Fibroblast of lung (primary cell): ENCODE measurements at places on chromosomes 12 and 14. TPM values are rescaled to one million over a fixed set of nuclear protein-coding genes. Genes with fewer than 3 reads are reported as not detected.

PROX2 gene
- 0.01 TPM in 1 of 2 replicates, not detected in the other for polyA plus RNA-seq

SERPINA3 gene
- polyA plus RNA-seq = 0.05 and 0.47 TPM in 2 replicates

DNA sequence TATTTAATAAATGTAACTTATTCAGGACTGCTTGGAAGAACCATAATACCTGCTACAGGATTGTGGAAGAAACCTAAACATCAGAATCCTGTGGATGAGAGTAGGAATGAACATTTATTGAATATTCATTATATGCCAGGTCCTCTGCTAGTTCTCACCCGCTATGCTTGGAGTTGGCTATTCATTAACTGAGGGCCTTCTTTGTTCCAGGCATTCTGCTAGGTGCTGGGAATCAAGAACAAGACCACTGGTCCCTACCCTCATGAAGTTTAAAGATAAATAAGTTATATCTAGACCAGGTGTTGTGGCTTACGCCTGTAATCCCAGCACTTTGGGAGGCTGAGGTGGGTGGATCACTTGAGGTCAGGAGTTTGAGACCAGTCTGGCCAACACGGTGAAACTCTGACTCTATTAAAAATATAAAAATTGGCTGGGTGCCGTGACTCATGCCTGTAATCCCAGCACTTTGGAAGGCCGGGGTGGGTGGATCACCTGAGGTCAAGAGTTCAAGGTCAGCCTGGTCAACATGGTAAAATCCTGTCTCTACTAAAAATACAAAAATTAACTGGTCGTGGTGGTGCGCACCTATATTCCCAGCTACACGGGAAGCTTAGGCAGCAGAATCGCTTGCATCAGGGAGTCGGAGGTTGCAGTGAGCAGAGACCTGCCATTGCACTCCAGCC, 3.8 kb upstream of the TULP3 start:
- no peak overlapping the region for H3K27ac ChIP-seq
- no peak for DNase-seq
- no peak overlapping the region for H3K4me3 ChIP-seq
- no peaks in the 10 kb centered on the region for H3K36me3 ChIP-seq

DNA sequence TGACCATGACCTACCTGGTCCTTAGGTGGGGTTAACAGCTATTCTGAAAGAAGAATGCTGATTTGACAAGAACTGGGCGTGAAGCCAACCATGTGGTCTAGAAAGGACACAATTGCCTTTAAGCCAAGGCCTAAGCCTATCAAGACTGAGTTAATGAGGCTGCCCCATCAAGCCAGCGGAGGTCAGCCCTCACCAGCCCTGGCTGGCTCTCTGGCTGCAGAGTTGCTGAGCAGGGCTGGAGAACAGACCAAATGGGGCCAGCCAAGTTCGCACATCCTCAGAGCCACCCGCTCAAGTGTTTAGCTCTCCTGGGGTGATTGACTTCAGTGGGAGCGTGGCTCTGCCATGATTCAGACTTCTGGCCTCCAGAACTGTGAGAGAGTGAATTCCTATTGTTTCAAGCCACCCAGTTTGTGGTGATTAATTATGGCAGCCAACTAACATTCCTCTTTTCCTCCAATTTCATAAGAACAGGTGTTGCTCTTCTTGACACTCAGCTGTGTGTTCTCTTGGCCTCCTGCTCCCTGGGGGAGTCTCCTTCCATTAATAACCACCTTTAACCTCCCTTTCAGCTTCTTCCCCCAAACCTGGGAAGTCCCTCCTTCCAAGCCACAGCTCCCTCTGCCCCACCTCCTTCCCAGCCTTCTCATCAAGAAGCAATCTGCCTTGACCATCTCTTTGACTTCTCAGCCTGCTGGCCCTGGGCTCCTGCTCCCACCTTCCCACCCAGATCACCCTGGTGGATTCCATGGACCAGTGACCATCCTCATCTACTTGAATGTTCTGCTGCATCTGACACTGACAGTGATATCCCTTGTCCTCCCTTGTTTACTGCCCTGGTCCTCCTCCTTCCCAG, 5.3 kb upstream of the SERPINA5 start:
- H3K4me1 ChIP-seq = no peaks in the 10 kb centered on the region
- no peak for DNase-seq
- H3K4me3 ChIP-seq = no peak overlapping the region
- no peaks in the 10 kb centered on the region for H3K27me3 ChIP-seq

DNA sequence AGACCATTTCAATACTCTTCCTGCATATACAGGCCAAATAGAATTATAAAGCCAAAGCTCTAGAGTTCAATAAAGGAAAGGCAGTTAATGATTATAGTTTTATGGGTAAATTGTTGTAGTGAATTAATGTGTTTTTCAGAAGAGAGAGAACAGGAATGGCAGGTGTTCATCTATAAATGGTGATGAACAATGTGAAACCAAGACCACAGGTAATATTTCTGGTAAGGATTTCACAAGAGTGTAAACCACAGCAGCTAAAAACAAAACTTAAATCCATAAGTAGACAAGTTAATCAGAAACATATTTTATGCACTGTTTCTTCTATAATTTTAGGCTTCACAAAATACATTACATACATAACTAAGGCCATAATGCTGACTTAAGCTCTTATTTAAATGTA, 204.4 kb downstream of the SYT1 start:
- H3K4me3 ChIP-seq = no peak overlapping the region
- no peak overlapping the region for H3K27ac ChIP-seq
- H3K36me3 ChIP-seq = no peaks in the 10 kb centered on the region
- H3K27me3 ChIP-seq = no peaks in the 10 kb centered on the region
- no peak for DNase-seq

GRCh38 chr14:105144026-105144665, 24.4 kb downstream of the JAG2 start:
- H3K4me3 ChIP-seq = no peak overlapping the region
- no peak overlapping the region for H3K27ac ChIP-seq
- no peaks in the 10 kb centered on the region for H3K4me1 ChIP-seq
- H3K27me3 ChIP-seq = no peaks in the 10 kb centered on the region

DNA sequence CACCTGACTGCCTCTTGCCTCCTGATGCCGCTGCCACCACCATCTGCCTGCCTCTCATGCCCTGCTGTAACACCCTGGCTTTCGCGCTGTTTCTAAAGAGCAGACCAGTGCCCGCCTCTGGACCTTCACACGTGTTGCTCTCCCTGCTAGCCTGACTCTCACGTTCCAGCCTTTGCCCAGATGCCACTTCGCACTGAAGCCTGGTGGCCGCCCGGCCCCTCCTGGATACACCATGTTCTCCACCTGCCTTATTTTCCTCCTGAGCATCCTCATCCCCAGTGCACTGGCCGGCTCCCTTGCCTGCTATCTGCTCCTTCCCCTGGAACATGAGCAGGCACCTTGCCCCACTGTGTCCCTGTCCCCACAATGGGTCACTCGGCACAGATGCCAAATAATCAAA, 146.5 kb downstream of the PIWIL1 start:
- no peak overlapping the region for H3K4me3 ChIP-seq
- H3K4me1 ChIP-seq = no peaks in the 10 kb centered on the region
- no peaks in the 10 kb centered on the region for H3K27me3 ChIP-seq
- DNase-seq = no peak
- H3K27ac ChIP-seq = no peak overlapping the region
- no peaks in the 10 kb centered on the region for H3K36me3 ChIP-seq

- no peaks in the 10 kb centered on the region for H3K4me1 ChIP-seq
- no peak for DNase-seq
- H3K27ac ChIP-seq = no peak overlapping the region
- no peak overlapping the region for H3K4me3 ChIP-seq
- H3K36me3 ChIP-seq = no peaks in the 10 kb centered on the region
- H3K27me3 ChIP-seq = no peaks in the 10 kb centered on the region
Measured at GRCh38 chr12:19561411-19561961, 122.2 kb downstream of the AEBP2 start.

GRCh38 chr14:105527381-105527825, 1.0 kb downstream of the TMEM121 start:
- H3K4me1 ChIP-seq = no peaks in the 10 kb centered on the region
- no peak for DNase-seq
- no peak overlapping the region for H3K27ac ChIP-seq
- H3K27me3 ChIP-seq = peaks cover 4% of the 10 kb centered on the region

- no peaks in the 10 kb centered on the region for H3K4me1 ChIP-seq
- H3K27me3 ChIP-seq = no peaks in the 10 kb centered on the region
- no peak overlapping the region for H3K4me3 ChIP-seq
- no peak for DNase-seq
- no peak overlapping the region for H3K27ac ChIP-seq
- no peaks in the 10 kb centered on the region for H3K36me3 ChIP-seq
Measured at GRCh38 chr14:27026097-27026496, 428.3 kb upstream of the NOVA1 start.
